ENCODE measurements at places on chromosomes 2 and 18. TPM values are rescaled to one million over a fixed set of nuclear protein-coding genes. Genes with fewer than 3 reads are reported as not detected.

- DNase-seq = no peak
These were observed 1.6 kb upstream of the MAP2 start for GRCh38 chr2:209422191-209422754.

DNA sequence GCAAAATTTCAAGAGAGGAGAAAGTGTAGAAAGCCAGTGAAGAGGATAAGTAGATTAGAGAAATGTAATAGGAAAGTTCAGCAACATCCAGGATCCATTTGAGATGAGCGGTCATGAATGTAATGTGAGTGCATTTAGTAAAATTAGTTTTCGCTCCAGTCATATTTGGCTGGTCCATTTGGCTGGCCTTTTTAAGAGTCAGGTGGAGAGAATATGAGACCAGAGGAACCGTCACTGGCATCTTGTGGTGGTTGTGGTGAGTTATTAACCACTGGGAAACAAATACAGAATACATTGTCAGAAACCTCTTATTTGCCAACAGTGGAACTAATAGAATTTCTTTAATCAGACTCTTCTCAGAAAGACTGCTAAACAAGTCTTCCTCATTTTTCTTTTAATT is 1064.3 kb upstream of the CDH2 start:
- DNase-seq = no peak

DNA sequence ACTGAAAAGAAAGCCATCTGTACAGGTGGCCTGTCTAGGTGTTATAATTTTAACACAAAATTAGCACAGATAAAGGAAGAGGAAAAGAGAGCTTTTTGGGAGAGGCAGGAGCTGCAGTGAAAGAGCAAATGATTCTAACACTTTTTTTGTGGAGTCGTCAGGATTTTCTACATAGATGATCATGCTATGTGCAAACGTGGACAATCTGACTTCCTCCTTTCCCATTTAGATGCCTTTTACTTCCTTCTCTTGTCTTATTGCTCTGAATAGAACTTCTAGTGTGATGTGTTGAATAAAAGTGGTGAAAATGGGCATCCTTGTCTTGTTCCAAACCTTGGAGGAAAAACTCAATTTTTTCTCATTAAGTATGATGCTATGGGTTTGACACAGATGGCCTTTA is 334.5 kb downstream of the NBAS start:
- no peak for DNase-seq

Gene SCYGR4
- not detected for total RNA-seq

DNA sequence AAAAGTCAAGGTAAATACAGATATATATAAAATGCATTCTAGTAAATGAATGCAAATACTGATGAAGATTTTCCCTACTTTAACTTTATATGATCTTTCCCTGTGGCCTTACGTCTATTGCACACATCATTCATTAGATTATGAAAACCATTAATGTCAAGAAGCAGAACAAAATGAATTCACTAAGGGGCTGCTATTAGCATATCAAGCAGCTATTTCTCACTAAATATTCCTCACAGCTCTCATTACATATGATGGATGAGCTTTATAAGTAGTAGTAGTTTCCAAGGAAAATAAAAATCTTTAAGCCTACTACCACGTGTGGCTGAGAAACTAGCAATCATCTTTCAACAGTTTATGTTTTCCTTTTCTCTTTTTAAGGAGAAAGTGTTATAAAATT is 702.8 kb upstream of the SLC39A10 start:
- DNase-seq = no peak
